ENCODE measurements at places on chromosomes 12 and 14.

DNA sequence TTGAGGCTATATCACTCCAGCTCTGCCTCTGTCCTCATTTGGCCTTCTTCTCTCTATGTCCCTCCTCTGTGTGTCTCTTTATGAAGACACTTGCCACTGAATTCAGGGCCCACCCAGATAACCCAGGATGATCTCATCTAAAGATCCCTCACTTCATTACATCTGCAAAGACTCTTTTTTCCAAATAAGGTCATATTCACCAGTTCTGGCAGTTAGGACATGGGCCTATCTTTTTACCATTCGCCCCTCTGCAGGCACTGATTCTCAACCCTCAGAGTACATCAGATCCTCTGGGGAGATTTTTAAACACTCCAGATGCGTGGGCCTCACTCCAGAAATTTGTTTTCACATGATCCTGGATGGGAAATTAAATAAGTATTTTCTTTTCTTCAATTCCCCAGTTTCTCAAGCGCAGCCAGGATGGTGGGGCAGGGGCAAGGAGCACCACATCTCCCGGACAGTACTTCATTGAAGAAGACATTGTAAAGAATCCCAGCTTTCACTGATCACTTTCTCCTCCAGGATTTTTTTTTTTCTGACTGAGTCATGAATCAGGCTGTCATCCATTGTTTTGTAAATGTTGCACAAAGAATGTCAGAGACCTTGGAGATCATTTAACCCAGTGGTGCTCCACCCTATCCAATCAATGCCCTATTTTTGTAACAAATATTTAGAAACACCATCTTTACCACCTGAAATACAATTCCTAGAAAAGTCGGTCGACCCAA, 27.4 kb downstream of the CRACR2A start:
- no peak for DNase-seq

GRCh38 chr12:84599539-84599938, 313.1 kb downstream of the SLC6A15 start:
- DNase-seq = peak; percentile 37

DNA sequence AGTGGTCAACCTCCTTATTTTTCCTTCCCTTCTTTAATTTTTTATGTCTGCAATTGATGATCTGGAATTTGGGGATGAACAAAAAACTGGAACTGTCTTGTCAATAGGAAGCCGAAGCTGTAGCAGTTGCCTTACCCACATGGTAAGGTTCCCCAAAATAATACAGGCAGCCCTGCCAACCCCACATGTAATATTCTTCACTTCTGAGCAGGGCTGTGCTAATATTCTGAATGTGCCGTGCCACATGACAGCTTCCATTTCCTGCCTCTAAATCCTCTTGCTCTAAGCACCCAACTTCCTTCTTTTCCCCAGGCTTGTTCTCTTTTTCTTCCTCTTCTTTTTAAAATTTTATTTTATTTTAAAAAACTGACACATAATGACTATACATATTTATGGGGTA, 39.6 kb downstream of the GPATCH2L start:
- peak; percentile 31 for DNase-seq

- no peak for DNase-seq
Observed at GRCh38 chr14:100837805-100838350, 12.0 kb downstream of the MEG3 start.

- no peak for DNase-seq
Observed at GRCh38 chr12:92978607-92979006, 49.5 kb upstream of the EEA1 start.

- DNase-seq = no peak
Observed at GRCh38 chr12:153080-153746, 60.7 kb downstream of the SLC6A12 start.

DNA sequence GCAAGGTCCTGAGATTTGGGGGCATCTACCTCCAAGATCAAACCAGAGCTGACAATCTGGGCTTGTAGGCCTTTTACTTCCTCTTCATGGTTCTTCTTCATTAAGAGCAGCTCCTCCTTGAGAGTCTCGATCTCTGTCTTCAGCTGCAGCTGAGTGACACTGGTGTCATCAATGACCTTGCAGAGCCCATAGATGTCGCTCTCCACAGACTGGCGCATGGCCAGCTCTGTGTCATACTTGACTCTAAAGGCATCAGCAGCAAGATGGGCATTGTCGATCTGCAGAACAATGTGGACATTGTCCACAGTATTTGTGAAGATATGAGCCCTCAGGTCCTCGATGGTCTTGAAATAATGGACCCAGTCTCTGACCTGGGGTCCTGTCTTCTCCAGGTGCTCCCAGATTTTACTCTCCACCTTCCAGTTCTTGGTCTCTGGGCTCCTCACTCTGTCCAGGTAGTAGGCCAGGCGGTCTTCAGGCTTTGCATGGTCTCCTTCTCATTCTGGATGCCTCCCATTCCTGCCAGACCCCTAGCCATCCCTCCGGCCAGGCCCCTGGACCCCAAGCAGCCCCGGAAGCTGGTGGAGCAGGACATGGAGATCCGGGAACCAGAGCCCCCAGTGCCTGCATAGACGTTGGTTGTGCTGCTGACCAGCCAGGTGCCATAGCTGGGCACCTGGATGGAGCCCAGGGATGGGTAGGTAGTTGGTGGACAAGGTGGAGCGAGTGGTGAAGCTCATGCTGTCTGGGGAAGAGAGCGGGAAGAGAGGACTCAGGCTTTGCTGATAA, 141.0 kb downstream of the MSRB3 start:
- DNase-seq = no peak

- DNase-seq = no peak
Observed at GRCh38 chr12:114790276-114790675, 106.3 kb upstream of the TBX3 start.

DNA sequence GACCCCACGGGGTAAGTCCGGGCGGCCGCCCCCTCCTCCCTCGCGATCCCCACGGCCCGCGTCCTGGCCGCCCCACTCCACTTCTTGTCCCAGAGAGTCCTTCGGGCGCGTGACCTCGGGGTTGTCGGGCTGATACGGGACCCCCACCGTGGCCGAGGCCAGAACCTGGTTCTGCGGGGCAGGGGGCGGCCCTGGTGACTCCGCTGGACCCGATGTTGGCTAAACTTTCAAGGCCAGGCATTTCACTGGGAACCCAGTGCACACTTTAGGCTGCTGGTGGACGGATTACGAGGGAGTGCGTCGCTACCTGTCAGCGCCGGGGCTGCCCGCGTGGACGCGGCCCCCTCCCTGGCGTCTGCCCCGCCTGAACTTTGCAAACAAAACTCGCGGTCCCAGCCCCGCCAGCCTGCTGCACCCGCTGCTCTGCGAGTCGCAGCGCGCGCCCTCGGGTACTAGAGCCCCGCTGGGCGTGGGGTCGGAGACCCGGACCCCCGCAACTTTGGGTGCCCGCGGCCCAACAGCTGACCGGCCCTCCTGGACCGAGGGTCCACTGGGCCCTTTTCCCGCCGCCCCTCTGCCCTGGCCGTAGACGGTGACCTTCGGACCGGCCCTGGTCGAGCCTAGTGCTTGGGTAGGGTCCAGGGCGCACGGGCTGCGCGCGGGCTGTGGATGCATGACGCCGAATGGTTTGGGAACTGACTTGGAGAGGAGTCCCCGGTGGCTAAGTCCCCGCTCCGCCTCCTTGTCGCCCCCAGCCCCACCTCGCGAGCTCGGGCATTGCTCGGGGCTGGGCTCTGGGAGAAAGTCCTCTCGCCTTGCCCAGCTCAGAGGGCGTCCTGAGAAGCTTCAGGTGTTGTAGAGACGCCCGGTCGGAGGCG, 624 bp downstream of the RIN3 start:
- DNase-seq = no peak

DNA sequence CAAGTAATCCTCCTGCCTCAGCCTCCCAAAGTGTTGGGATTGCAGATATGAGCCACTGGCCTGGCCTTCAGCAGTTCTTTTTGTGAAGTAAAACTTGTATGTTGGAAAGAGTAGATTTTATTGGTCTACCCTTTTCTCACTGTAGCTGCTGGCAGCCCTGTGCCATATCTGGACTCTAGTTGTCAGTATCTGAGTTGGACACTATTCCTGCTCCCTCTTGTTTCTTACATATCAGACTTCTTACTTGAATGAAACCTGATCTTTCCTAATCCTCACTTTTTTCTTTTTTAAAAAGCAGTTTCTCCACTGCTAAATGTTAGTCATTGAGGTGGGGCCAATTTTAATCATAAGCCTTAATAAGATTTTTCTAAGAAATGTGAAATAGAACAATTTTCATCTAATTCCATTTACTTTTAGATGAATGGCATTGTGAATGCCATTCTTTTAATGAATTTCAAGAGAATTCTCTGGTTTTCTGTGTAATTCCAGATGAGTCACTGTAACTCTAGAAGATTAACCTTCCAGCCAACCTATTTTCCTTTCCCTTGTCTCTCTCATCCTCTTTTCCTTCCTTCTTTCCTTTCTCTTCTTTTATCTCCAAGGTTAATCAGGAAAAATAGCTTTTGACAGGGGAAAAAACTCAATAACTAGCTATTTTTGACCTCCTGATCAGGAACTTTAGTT, 88.7 kb downstream of the APAF1 start:
- DNase-seq = no peak

DNA sequence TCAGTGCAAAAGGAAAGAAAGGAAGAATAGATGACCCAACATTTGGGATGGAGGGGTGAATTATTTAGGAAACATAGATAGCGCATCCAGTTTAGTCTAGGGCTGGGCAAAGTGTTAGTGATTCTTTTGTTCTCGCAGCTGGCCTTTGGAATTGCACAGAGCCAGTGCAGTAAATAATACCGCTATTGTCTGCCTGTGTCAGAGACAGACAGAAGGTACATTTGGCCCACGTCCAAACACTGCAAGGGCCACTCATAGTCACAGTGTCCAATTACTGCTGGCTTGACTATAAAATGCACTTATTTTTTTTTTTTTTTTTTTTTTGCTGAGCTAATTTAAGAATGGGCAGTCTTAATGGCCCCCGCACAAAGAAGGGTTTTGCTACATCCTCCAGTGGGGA, 638.6 kb downstream of the BCL11B start:
- DNase-seq = peak; percentile 6

DNA sequence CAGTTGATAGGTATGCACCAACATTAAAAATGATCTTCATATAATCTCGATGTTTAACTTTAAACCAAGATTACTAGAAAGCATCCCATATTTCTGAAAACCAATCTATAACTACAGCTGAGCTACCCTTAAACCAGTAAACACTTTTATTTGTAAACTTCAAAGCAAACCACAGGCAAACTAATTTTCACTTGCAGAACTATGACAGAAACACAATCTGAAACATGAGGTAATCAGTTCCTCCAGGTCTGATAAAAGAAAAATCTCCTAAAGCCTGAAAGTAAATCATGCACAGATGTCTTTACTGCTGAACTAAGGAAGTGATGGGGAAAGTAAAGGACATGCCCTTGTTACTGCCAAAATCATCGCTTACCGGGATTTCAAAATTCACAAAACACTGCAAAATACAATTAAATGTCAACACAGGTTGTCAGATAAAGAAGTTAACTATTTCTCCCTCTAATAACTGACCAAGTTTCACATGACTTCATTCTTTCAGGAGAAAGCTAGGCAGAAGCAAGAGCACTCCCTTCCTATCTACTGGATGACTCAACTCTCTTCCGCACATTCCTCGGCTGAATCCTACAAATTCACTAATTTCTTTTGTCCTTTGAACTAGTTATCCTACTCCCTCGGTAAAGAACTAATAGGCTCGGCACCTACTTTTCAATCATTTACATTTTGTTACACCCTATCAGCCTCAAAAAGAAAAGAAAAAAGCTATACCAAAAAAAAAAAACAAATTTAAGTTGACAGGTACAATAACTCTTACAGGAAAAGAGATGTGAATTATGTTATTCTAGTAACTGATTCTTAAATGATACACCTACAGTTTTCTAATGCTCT, 1.4 kb downstream of the EEA1 start:
- peak; percentile 44 for DNase-seq

GRCh38 chr12:9198012-9198411, 10.2 kb downstream of the PZP start:
- DNase-seq = no peak

- DNase-seq = no peak
Observed at GRCh38 chr14:61972711-61973110, 210.5 kb downstream of the SNAPC1 start.

GRCh38 chr12:131506426-131506825, 204.5 kb upstream of the SFSWAP start:
- no peak for DNase-seq

- DNase-seq = no peak
Observed at GRCh38 chr14:98591161-98591560, 680.8 kb downstream of the BCL11B start.

GRCh38 chr14:51185754-51186153, 54.3 kb upstream of the TMX1 start:
- DNase-seq = no peak

DNA sequence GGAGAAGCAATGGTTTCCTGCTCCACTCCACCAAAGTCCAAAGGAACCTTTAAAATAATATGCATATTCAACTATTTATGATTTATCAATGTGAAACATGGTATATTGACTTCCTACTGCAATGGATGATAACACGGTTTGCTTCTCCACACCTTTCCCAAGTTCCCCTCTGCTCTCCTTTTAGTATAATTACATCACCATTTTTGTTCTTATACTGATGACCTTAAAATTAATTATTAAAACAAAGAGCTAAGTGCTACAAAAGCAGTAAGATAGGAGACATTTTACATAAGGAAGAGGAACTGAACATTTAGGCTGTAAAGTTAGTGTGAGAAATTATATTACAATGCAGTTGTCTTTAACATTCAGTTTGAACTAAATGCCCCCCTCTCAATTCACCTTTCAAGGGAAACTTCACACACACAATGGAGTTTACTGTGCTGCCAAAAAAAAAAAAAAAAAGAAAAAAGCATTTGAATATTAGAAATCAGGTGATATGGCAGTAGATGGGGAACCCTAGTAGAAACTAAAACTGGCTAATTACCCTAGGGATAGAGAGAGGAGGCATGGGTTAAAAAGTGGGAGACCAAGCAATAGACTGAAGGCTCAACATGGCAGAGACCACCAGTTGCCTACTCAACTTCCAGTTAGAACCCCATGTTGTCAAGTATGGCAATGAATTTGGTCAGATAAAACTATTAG, 37.1 kb upstream of the STK38L start:
- no peak for DNase-seq
